ENCODE measurements at places on chromosomes 2 and 18.

DNA sequence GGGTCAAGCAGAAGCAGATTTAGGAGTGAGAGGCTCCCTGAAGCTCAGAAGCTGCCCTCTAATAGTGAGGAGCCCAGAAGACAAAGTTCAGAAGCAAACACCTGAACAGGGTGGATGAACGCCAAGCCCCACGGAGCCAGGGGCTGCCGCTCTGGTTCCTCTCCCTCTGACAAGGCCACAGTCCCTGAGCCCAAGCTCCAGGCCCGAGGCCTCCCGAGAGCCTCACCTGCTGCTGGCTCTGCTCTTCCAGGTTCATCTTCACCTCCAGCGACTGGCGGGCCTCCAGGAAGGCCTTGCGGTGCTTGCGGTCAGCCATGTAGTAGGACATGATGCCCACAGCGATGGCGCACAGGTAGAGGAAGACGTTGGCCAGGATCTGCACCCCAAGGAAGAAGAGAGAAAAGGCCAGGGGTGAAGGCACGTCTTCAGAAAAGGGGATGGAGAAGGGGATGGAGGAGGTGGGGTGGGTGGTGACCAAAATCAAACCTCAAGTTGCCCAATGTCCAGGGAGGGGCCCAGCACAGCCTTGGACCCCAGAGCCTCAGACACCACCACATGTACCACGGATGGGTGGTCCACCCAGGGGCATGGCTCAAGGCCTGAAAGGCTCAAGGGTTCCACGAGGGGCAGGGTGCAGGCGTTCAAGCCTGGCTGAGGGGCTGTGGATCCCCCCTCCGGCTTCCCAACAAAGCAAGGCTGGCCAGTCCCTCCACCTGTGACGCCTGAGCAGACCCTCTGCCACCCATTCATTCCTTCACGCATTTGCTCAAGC is 47.5 kb downstream of the ADCY3 start:
- no peak for DNase-seq

DNA sequence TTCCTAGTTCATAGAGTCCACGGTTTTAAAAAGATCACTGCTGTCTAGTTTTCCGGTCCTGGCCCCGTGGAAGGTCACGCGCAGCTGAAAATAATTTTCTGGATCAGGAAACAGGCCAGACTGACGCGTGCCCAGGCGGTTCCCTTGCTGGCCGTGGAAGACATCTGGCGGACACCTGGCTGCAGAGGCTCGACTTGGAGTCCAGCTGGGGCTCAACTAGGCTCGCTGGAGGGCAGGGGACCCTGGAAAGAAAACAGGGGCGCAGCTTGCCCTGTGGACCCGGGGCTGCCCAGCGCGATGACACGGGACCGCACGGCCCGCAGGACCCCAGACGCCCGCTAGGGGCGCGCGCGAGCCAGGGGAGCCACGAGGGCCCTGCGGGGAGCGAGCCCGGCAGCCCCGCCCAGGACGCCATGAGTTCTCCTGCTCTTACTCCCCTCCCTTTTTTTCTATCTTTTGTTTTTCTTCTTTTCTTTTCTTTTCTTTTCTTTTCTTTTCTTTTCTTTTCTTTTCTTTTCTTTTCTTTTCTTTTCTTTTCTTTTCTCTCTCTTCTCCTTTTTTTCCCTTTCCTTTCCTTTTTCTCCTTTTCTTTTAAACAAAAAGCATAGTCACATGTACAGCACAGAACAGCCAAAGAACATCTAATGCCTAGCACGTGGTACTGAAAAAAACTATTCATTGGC is 43.2 kb upstream of the UBE2F start:
- DNase-seq, result no peak

DNA sequence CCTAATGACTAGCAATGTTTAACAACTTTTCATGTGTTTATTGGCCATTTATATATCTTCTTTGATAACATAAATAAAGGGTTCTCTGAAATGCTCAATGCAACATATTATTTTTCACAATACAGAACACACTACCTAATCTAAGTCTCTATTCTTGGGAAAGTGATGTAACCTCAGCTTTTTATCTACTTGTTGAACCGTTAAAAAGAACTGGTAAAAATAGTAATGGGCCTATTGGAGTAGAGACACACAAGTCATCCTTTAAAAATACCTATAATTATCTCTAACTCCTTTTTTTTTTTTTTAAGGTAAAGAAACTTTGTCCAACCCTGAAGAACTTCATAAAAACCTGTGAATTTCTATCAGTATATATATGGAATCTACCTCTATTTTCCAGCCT is 1067.7 kb upstream of the CELF4 start:
- DNase-seq, result no peak

GRCh38 chr2:70647873-70648481 is 94.4 kb upstream of the TGFA start:
- DNase-seq, result no peak

GRCh38 chr2:32061973-32062861 is 1.1 kb upstream of the SPAST start:
- DNase-seq, result no peak

DNA sequence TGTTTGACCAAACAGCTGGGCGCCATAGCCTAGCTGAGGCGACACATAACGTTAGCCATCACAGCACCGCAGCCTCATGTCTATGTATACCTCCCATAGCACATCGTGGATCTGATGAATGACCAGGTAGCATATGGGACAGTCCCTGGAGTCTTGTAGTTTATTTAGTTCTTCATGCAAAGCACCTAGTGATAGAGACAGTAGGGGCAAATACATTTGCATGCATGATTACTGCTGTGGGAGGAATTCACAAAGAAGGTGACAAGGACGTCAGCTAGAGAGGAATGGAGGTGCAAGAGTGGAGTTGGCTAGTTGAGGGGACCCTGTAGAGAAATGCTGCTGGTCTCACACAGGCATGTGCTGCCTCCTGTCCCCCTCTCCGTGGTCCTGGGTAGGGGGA is 478.9 kb upstream of the HS6ST1 start:
- DNase-seq, result no peak

DNA sequence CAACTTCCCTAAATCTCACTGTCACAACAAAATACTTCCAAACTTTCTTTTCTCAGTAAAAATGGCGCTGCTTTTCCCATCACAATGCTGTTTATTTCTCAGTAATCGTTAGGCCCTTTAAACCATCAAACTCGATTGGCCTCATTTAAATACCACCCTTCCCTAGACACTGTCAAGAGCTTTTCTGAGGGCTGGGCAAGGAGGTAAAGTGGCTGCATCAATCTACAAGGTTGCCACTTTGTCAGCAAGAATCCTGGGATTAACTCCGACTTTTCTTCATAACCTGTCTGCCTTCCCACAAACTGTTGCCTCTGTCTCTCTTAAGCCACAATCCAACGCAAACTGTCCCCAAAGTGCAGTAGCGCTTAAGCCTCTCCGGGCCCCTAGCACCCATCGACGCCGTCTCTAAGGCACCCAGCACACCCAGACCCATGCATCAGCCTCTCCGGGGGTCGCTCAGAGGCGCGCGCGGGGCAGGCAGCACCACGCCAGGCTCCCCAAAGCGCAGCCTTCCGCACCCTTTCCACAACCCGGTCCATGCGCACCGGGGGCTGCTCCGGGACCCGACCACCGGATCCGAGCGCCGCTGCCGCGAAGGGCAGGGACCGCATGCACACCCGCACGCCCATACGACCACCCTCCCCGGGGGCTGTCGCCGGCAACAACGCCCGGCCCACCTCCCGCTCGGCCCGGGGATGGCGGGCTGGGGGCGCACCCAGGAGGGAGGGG is 683 bp downstream of the MBOAT2 start:
- DNase-seq, result no peak

DNA sequence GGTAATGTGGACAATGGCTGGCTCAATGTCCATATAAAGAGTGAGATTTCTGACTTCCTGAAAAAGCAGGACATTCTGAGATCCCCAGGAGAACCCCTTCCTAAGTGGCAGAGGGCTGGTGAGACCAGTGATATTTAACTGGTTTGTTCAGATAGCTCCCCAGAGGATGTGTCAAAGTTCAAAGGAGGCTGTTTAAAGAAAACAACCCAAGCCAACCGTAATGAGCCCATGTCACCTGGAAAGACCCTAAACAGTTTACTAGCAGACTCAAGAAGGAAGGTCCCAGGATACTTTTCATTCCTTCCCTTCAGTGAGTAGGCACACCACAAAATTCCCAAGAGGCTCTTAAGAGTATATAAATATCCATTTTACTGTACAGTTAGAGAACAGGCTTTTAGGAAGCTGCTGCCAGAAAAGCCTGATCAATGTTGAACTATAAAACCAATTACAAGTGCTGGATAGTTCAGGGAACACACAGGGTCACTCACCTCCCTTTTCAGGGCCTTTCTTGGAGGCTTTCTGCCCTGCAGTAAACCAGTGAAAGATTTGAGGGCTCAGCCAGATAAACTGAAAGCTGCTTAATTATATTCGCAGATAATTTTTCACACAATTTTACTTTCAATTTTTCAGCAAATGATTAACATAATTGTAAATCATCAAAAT is 293.5 kb downstream of the ASXL3 start:
- no peak for DNase-seq

GRCh38 chr18:48292229-48292628 is 117.0 kb downstream of the ZBTB7C start:
- DNase-seq, result no peak

- no peak for DNase-seq
Observed at GRCh38 chr2:6771634-6772611, 93.8 kb downstream of the CMPK2 start.

DNA sequence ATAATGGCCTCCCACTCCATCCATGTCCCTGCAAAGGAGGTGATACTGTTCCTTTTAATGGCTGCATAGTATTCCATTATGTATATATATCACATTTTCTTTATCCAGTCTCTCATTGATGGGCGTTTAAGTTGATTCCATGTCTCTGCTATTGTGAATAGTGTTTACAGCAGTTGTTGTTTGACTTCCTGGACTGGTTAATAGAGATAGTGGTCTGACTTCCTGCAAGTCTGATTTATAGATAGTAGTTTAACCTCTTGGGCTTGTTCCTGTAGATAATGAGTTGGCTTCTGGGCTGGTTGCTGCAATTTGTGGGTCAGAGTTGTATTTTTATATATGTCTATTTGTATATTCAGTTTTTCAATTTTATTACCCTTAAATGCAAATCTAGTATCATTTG is 145.4 kb downstream of the ARL6IP6 start:
- DNase-seq, result no peak

GRCh38 chr2:112541315-112542122 is 746 bp upstream of the POLR1B start:
- DNase-seq, result peak; percentile 46

DNA sequence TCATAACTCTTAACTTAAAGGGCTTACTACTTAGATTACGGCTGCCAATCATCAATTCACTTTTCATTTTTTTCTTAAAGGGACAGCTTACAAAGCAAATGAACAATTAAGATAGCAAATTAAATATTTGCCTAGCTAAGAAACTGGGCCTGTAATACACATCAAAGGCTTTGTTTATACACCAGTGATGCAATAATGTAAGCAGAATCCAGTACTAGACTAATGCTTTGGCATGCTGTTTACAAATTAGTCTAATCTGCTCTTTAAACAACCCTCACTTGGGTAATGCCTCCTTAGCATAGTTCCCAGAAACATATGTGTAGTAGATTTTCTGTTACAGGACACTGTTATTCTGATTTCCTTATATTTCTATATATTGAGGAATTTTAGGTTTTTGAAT is 105.8 kb downstream of the ARHGAP28 start:
- no peak for DNase-seq

GRCh38 chr2:97967216-97967592 is 28.5 kb downstream of the TMEM131 start:
- DNase-seq, result no peak

GRCh38 chr18:37396971-37397720 is 168.5 kb downstream of the CELF4 start:
- no peak for DNase-seq

DNA sequence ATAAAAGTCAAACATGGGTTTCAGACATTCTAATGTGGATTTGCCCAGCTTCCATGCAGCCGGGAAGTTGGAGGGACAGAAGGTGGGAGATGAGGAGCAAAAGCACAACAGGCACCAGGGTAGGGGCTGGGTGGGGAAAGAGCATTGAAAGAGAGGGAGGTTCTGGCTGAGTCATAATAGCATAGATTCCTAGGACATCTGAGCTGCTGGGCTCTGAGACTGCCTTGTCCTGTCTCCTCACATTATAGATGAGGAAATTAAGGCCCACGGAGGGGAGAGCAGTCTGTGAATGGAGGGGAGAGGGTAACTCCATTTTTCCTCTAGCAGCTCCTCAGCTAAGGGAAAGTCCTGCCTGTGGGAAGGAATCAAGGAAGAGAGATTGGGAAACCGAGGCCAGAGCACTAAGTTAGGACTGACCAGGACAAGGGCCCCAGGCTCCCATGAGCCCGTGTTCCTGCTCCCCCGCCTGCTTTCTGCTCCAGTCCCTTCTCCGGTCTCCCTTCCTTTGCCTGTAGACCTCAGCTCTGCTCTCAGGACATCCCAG is 26.2 kb downstream of the SH2D6 start:
- DNase-seq, result no peak

GRCh38 chr2:135157856-135158255 is 105.8 kb downstream of the RAB3GAP1 start:
- no peak for DNase-seq

DNA sequence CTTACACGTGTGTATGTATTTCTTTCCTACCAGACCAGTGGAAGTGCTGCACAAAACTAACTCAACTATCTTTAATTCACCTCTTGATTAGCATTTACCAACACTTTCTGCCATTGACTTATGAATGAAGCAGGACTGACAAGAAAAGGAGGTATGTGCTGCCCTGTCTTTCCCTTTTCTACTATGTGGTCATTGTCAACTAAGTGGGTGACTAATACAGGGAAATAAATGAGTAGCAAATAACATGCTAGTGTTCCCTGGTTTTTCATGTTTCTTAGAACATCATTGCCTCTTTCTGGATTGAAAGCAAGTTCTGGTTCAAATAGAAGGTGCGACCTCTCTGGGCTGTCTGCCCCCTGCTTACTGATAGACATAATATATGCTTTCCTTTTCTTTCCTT is 58.0 kb downstream of the LINC00305 start:
- DNase-seq, result no peak

DNA sequence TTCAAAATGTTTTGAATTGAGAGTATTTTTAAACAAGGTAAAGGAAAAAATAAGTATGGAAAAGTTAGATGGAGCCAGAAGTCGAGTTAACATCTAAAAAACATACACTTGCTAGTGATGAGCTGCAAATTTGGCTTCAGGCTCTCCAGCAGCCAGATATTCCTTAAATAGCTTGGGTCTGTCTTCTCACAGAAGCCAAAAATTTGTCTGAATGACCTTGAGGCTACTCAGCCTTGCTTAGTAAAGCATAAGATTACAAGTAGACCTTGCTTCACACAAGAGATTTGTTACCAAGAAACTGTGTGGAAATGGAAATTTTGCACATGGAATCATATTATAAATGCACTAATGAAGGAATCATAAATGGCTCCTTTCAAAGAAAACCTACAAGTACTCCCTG is 40.8 kb upstream of the GRB14 start:
- DNase-seq, result no peak

DNA sequence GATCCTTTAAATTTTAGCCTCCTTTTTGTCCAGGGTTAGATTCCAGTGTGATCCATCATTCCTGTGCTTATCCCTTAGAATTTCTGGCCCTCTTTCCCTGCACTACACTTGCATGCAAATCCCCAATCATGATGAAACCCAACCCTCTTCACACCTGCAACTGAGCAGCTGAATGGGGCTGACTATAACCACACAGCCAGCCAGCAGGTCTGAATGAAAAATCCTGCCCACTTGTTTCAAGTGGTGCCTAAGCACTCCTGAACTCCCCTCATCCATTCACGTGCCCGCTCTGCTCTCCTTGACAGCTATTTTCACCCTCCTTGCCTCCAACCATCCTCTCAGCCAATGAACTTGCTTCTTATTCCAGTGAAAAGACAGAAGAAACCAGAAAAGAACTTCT is 80.5 kb upstream of the AFF3 start:
- no peak for DNase-seq
